ENCODE measurements at places on chromosomes 5 and 9.

DNA sequence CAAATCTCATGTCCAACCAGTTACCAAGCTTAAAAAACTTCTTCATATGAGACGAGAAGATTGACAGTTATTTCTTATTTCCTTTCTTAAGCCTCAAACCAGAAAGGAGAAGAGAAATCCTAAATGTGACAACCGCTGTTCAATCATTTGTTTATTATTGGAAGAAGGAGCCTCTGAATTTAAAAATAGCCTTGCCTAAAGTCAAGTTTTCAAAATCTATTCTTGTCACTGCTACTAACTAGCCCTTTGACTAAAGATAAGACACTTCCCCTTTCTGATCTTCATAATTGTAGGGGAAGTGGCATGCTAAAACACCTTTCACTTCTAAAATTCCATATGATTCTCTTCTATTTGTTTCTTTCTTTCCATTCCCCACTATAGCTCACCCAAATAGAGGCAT lies 106.2 kb upstream of the EMB start:
- no peak for DNase-seq

DNA sequence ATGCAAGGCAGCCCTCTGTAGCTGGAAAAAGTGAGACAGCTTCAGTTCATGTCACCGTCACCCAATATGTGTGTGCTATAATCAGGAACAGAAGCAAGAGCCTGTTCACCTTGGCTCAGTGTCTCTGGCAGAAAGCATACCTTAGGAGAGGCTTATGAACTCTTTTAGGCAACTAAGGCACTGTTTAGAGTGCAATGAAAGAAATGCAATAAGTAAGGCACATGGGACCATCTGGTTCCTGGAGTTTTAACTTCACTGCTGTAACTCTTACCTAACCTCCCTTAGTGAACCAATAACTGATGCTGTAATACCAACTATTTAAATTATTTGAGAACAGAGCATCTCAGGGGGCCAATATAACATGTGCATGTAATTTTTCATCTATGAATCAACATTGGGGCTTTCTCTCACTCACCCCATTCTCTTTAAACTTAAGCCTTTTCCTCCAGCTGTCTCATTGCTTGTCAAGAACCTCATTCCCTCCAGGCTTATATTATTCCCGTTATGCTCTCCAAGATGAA lies 32.4 kb downstream of the C9 start:
- DNase-seq, result no peak

GRCh38 chr5:93122446-93122845 lies 458.6 kb downstream of the NR2F1-AS1 start:
- no peak for DNase-seq

GRCh38 chr9:36659500-36659899 lies 86.8 kb downstream of the MELK start:
- DNase-seq, result no peak

GRCh38 chr5:179763215-179763945 lies 30.4 kb upstream of the LTC4S start:
- peak; percentile 56 for DNase-seq

GRCh38 chr9:129382281-129383018 lies 204.4 kb upstream of the IER5L start:
- no peak for DNase-seq

DNA sequence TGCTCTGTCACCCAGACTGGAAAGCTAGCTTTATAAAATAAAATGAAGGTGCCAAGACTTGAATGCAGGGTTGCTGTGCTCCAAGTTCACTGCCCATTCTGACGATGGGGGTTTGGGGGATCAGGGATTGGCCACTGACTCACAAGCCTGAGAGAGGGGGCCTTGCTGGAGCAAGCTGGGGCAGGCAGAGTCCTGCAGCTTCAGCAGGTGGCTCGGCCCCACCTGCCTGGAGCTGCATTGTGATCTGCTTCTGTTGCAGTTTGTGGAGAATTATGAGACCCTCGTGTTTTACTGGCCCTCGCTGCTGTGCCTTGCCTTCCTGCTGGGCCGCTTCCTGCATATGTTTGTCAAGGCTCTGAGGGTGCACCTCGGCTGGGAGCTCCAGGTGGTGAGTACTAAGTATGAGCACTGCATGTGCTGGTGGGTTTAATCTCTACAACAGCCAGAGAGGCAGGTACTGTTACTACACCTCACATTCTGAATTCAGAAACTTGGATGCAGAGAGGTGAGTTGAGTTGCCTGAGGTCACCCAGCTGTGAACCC lies 31.1 kb upstream of the CCDC180 start:
- no peak for DNase-seq

- DNase-seq, result no peak
Observed at GRCh38 chr9:114033397-114034103, 44.5 kb downstream of the AMBP start.

DNA sequence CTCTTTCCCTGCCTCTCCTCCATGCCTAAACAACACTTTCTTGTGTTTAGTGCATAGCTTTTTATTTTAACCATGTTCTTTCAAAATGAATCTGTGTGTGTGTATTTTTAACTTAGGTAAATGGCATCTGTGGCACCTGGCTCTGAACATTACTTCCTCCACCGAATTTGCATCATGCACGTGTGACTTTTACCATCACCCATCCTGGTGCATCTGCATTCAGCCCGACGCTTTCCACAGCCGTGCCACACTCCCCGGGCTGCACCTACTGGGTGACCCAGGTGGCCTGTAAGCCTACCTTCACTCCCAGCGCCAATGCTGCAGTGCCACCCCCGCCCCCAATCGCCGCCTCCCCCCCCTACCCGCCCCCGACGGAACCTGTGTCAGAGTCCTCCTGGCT lies 12.7 kb upstream of the FCN1 start:
- DNase-seq, result no peak

- DNase-seq, result no peak
Observed at GRCh38 chr9:128782669-128783068, 4.4 kb upstream of the TBC1D13 start.

- DNase-seq, result no peak
Observed at GRCh38 chr5:178476531-178476930, 113.7 kb downstream of the COL23A1 start.

DNA sequence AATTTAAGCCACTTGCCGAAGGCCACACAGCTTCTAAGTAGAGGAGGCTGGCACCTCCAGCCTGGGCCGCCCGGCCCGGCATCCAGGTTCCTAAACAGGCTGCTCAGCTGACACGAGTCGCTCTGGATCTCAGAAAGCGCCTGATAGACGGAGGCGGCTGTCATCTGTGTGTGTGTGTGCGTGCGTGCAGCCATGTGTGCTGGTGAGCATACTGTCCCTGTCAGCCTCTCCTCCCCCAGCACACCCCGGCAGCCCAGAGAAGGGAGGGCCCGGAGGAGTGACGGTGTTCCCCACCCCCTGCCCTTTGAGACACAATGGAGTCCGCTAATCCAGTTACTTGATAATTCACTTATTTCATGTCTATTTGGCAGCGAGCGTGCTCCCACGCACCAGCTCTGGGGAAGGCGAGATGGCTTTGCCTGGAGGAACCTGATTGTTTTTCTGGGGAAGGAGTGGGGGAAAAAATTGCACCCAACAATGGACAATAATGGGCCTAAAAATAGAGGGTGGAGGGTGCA lies 20.0 kb downstream of the NTNG2 start:
- peak; percentile 71 for DNase-seq

DNA sequence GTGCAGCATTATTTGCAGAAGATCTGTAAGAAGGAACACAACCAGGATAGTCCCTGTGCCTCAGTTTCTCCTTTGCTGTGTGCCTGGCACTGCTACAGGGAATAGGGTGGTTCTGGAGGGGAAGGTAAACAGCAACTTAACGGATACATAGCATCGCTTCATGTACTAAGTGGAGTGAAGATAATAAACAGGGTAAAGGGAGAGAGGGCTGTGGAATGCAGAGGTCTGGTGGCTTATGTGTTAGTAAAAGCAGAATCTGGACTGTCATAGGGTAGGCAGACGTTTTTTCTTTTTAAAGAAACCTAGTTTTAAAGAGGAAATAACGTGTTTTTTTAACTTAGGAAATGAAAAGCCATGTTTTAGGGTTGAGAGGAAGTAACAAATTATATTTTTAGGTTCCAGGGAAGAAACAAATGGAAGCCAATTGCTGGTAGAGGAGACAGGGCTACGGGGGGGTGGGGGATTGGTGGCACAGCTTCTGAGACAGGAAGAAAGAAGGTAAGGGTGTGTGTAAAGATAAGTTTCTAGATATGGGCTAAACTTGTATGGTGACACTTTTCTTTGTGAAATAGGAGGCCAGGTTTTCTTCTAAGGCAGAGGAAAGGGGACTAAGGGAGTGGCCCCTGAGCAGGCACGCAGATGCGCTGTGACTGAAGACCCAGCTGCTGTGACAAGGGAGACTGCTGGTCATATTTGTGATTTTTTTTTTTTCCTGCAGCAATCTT lies 1.3 kb downstream of the GNG10 start:
- DNase-seq, result no peak

DNA sequence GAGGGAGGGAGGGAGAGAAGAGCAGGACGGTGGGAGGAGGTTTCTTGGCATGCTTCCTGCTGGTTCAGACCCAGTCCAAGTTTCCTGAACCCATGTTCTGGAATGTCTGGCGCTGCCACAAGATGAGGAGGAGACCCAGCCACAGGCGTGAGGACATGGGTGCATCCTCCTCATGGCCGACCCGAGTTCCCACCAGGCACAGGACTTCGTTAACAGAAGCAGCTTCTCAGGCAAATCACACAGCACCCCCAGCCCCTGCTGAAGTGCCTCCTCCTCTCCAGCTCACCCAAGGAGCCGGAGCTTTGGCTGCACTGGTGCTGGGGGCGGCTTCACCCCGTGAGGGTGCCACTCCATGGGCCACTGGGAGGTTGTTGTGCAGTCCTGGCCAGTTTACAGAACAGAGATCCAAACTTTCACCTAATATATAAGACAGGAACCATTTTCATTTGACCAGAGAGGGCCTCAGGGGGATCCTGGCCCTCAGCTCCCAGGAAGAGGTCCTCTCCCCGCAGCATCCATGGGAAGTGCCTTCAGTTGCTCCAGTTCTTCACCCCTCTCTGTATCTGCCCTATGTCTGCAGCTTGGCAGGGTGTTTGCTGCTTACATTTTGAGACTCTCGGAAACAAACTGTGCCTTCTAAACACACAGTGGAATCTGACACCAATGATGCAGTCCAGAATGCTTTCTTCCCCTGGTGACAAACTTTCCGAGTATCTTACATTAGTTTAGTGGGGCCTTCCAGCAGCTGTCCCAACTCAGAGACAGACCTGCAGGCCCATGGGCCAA lies 10.2 kb upstream of the NKD2 start:
- DNase-seq, result no peak

DNA sequence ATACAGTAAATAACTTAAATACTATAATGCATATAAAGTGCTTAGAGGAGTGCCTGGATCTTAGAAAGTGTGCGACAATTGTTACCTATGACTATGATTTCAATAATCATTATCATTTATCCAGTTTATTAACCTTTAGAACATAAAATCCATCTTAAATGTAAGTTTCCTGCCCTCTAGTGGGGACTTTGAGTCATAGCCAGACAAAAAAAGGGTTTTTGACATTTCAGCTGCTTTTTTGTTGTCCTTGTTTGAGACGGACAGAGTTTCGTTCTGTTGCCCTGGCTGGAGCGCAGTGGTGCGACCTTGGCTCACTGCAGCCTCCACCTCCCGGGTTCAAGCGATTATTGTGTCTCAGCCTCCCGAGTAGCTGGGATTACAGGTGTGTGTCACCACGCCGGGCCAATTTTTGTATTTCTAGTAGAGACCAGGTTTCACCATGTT lies 9.7 kb upstream of the C9orf152 start:
- no peak for DNase-seq

DNA sequence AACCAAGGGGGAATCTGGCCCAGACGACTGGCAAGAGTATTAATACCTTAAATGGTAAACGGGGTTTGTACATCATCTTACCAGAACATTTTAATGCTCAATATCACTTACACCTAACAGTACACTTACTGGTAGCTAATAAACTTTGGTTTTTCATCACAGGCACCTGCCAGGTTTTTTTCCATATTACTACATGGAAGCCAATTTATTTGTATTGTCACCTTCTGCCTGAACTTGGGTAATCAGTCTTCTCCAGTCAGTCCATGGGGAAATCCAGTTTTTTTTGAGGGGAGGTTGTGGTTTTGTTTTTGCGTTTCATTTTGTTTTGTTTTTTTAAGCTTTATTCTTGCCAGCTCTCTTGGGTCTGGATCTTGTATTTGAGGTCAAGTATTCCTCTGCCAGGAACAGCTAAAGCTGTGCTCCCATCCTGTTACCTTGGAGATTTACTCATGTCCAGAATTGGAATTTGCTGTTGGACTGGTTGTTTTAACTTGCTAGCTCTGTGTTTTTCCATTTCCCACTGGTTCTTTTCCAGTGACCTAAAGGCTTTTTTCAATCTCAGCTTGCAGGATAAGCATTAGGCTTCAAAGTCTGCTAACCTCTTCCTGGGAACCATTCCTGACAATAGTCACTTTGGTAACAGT lies 11.1 kb upstream of the NADK2 start:
- DNase-seq, result no peak

DNA sequence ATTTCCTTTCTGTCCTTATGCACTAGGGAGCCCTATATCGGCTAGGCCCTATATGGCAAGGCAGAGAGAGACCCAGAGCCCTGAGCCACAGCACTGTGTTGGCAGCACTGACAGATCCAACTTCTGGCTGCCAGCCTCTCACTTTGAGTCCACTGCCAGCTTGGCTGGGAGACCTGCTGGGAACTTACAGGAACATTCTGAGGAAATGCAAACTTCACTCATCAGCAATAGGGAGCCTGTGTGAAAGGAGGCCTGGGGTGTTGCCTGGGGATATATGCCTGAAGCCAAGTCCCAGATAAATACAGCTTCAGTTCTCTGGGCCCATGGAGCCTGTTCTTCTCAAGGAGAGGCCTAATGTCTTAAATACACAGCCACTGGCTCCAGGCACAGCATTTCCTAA lies 78.0 kb downstream of the ADRB2 start:
- DNase-seq, result no peak

DNA sequence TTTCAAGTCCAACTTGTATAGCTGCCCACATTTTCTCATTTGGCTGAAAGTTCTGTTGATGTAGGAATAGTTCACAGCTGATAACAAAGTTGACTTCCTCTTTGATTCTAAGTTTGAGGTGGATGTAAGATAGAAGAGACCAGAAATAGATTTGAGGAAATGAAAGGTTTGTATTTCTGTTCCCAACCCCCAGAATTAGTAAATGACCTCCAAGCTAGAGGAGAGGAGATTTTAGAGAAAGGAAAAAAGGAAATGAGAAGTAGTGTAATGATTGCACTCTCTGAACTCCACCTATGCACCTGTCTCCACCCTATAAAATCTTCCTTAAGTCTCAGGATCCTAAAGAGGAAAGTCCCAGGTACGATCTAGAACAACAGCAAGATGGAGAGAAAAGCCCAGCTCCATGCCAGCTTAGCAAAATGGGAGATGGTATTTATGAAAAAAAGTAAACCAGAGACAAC lies 130.4 kb upstream of the POC5 start:
- DNase-seq, result no peak

DNA sequence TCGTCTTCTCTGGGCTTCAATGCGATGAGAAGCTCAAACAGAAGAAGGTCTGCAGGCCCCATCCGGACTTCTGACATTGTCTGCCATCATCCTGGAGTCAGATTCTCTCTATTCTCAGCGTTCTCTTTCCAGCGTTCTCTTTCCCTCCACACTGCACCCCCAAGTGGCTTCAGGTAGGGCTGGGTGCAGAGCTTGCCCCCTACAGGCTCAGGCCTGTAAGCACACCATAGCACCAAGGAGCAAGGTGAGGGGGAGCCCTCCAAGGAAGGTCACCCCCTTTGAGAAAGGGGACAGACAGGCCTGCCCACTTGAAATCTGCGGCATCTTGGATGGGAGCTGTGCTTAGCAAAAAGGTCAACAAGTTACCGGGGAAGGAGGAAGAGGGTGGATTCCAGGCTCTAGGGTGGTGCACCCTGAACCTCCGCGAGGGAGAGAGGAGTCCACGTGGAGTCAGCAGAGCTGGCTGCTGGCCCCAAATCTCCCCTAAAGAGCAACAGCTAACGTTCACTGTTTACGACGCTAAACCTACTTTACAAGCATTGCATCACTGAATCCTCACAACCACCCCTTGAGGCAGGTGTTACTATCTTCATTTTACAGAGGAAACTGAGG lies 27.5 kb downstream of the GPX3 start:
- no peak for DNase-seq

Measured in right renal cortex interstitium (tissue), 3 donors.